ENCODE measurements at places on chromosomes 5 and 9. TPM values are rescaled to one million over a fixed set of nuclear protein-coding genes. Genes with fewer than 3 reads are reported as not detected.

PLAC8L1 gene
- 1.7 TPM for total RNA-seq

SPATA31A1 gene
- not detected for total RNA-seq

NR5A1 gene
- total RNA-seq, result not detected

VPS13A gene
- 52.6 TPM for total RNA-seq

PHF24 gene
- total RNA-seq, result not detected

Data from OCI-LY7 (cell line).